ENCODE measurements at places on chromosomes 1 and 21.
A peak's percentile ranks its signal among the peaks of the same experiment; 100 is the strongest.

- no peak for DNase-seq
Observed at GRCh38 chr1:68704800-68705443, 208.0 kb upstream of the DEPDC1 start.

- DNase-seq = no peak
Observed at GRCh38 chr1:109621379-109622136, 1.9 kb downstream of the AMPD2 start.

GRCh38 chr1:41426201-41426890 lies 58.1 kb downstream of the EDN2 start:
- DNase-seq = no peak

DNA sequence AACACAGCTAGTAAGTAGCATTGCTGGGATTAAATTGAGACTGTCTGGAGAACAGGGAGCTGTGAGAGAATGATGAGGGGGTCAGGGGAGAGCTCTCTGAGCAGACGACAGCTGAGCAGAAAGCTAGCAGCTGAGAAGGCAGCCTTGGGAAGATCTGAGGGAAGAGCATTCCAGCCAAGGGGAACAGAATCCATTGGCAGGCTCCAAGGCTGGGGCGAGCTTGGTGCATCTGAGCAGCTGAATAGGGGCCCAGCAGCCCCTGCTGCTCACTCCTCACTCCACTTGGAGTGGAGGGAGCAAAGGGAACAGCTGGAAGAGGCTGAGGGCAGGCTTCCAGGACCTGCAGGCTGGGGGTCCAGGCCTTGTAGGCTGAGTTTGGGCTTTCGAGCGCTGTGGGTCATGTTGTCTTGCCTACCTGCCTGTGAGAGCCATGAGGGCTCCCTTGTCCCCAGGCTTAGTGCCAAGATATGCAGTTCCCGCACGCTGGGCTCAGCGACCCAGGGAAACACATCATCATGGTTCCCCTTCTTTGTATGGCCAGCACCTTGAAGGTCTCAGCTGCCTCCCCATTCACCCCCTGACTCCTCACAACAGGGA lies 10.5 kb downstream of the ACOT11 start:
- DNase-seq = no peak

- peak; percentile 21 for DNase-seq
Observed at GRCh38 chr1:234955107-234955731, 173.4 kb downstream of the TOMM20 start.

GRCh38 chr1:145995148-145995881 lies 1.1 kb downstream of the TXNIP start:
- DNase-seq = no peak

DNA sequence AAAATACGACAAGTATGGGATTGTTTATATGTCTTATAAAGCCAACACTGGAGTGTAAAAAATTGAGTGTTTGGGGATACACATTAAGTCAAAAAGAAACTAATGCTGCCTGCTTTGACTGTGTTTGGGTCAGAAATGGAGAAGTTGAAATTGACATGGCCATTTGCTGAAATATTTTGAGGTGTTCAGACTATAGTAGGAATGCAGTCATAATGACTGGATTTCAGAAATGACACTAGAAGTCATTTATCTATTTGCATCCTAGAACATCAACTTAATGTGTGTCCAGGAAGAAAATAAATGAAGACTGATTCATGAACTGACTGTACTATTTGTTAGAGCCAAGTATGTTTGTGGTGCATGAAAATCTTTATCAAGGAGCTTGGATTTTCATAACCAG lies 28.4 kb downstream of the RASAL2 start:
- no peak for DNase-seq

DNA sequence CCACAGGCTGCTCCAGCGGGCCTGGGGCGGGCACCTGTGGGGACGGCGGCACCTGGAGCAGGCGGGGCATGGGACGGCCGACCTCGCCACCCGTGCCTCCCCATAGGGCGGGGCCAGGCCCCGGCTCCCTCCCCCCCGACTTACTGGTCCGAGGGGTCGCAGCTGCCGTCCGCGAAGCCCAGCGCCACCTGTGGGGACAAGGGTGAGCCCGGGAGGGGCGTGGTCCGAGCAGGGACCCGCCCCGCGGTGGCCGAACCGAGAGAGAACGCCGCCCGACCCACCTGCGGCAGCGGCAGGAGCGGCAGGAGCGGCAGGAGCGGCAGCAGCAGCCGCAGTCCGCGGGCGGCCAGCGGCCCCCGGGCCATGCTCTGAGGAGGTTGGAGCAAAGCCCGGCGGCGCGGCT lies at the start of gene TMEM52:
Gene TMEM52 (minus strand): TSS at position 379 of the 403 bp plus-strand sequence. CDS start 14 bp downstream, at position 365.
- DNase-seq = no peak

GRCh38 chr1:30820299-30820698 lies 62.7 kb upstream of the LAPTM5 start:
- no peak for DNase-seq

- no peak for DNase-seq
Observed at GRCh38 chr1:35847935-35848565, 35.0 kb upstream of the AGO1 start.

DNA sequence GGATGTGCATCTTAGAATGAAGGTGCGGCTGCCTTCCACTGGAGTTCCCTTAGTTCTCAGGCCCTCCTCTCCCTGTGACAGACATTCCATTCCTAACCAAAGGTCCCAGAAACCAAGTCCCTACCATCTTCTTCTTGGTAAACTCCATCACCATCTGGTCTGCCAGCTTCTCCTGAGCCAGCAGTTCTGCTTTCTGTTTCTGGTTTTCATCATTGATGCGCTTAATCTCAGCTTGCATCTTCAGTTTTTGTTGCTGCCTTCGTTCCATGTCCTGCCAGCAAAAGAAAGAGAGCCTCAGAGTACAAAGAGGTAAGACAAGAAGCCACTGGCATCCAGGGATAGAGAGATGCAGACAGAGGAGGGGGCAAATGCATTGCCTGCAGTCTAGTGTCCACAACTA lies 18.0 kb upstream of the VSIG8 start:
- no peak for DNase-seq

- DNase-seq = peak; percentile 49
Observed at GRCh38 chr1:84298328-84298683, 3.2 kb upstream of the SAMD13 start.

GRCh38 chr1:218546314-218546713 lies 201.2 kb downstream of the TGFB2 start:
- no peak for DNase-seq

DNA sequence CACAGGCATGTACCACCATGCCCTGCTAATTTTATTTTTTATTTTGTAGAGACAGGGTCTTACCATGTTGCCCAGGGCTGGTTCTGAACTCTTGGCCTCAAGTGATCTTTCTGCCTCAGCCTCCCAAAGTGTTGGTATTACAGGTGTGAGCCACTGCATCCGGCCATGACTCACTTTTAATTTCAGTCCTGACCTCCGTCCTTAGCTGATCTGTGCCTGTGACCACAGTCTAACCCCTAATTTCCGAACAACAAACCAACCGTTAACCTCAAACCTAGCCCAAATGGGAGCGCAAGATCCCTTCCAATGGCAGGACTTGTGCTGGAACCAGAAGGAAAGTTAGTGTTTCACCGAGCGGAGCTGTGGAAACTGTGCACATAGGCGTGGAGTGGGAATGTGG lies 29.3 kb upstream of the MAN1C1 start:
- no peak for DNase-seq

DNA sequence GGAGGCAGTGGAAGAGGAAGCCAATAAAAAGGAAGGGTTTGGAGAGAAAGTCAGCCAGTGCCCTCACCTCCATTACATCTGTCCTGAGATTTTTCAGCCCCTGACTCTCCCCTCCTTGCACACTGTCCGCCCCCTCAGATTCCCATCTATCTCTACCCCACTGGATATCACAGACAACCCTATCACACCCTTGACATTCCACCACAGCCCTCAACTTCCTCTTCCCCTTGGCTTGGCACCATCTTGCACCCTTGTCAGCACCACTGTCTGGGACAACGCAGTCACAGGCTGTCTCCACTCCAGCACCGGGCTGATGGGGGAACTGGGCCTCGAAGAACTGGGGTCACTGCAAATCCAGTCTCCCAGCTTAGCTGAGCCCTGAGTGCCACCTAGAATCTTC lies 14.2 kb upstream of the PLEKHA6 start:
- DNase-seq = no peak

- no peak for DNase-seq
Observed at GRCh38 chr1:230270559-230271281, 155.4 kb downstream of the PGBD5 start.

GRCh38 chr21:15065392-15066122 lies 757 bp upstream of the NRIP1 start:
- DNase-seq = peak; percentile 85

- peak; percentile 31 for DNase-seq
Observed at GRCh38 chr1:94801919-94802546, 18.1 kb upstream of the SLC44A3 start.

DNA sequence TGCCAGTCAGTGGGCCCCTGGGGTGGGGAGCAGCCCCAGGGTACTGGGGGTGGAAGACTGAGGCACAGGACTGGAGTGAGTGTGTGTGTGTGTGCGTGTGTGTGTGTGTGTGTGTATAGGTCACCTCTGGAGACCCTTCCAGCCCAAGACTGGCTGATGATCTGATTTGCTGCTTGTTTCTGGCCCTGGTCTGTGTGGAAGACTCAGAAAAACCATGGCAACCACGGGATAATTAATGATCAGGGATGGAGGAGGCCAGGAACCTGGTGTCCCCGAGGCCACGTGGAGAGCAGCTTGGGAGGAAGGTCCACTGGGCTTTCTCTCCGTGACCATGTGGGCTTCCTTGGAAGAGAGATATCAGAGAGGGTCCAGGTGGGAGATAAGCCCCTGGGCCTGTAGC lies 4.8 kb upstream of the ACTL8 start:
- no peak for DNase-seq

GRCh38 chr1:157512036-157512969 lies 40.0 kb downstream of the FCRL5 start:
- peak; percentile 51 for DNase-seq

All from naive B cell (primary cell).